Suprapubic skin (tissue), 4 donors: ENCODE measurements at places on chromosomes 6 and 20. TPM values are rescaled to one million over a fixed set of nuclear protein-coding genes. Genes with fewer than 3 reads are reported as not detected.

Gene IRF4
- 17.3 TPM for total RNA-seq

Gene B3GAT2
- not detected for total RNA-seq

Gene GGTLC1
- not detected for total RNA-seq

DNA sequence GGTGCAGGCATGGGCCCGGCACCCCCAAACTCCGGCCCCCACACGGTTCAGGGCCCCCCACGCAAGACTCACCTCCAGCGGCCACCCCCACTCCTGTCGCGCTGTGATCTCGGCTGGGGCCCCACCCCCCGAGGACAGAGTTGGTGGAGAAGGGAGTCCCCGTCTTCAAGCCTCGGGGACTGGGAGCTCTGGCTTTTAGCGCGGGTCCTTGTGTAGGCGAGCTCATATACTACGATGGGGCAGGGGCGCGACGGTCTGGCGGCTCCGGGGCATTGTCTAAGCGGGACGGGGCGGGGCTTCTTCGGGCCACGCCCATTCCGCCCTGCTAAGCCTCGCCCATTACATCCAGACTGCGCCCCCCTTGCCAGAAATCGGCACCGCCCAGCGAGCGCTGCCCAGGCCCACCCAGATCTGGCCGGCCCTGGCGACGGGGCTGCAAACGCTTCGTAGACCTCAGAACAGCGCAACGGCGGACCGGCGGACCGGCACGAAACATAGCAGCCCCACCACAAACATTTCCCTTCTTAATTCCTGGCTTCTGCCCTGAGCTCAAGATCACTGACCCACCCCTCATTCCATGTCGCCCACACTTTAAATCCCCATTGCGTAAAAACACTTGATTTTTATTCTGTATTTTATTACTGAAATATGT is 1.0 kb upstream of the DDAH2 start:
- peak; percentile 96 for DNase-seq

GRCh38 chr6:3345836-3346235 is 87.1 kb downstream of the PSMG4 start:
- no peak for DNase-seq

DNA sequence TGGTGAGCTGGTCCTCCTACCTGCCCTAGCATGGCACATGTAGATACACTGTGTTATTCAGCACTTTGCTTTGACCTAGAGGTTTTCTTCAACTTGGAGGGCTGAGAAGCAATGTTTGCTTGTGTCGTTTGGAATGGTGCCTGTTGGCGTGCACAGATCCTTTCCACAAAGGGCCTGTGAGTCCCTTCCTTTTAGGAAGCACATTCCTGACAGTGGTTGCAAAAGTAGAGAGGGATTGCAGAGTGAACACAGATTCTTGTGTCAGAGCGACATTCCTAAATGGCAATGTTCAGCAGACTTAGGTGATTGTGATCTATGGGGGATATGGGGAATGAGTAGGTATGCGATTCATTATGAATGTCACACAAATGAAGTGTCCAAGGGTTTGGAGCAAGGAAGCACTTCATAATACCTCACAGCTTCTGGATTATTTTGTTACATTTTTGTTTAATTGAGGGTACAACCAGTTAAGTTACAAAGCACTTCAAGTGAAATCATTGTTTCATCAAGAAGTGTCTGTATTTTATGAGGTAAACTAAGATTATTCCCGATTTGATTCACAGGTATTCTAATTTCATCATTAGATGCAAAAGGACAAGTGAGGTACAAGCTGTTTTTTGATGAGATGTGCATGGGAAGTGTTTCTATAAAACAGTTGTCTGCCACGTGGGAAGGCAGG is 713 bp upstream of the RNF144B start:
- no peak for DNase-seq

- peak; percentile 40 for DNase-seq
Measured at GRCh38 chr6:167757821-167758220, 68.9 kb upstream of the AFDN start.

- no peak for DNase-seq
Measured at GRCh38 chr6:88013015-88013414, 34.6 kb upstream of the SPACA1 start.

GRCh38 chr20:40848096-40848495 is 159.1 kb upstream of the MAFB start:
- no peak for DNase-seq

DNA sequence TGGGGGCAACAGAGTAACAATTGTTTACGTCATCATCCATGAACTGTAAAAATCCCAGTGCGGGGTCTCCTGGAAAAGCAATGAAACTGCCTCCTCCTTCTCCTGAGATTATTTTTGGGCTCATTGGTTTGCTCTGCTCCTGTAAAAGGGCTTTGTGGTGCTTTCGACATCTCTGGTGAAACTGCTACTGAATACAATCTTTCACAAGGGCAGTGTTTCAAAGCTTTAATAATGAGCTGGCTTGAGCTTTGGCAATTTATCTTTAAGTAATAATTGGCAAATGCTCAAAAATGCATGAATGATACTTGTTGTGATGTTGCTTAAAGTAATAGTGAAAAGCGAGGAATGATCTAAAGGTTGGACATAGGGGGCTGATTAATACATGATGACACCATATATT is 43.5 kb upstream of the ENPP1 start:
- DNase-seq: no peak

- DNase-seq: no peak
Measured at GRCh38 chr20:54938707-54939106, 463.3 kb downstream of the DOK5 start.

GRCh38 chr6:150038202-150039062 is 13.1 kb upstream of the RAET1L start:
- DNase-seq: peak; percentile 61

DNA sequence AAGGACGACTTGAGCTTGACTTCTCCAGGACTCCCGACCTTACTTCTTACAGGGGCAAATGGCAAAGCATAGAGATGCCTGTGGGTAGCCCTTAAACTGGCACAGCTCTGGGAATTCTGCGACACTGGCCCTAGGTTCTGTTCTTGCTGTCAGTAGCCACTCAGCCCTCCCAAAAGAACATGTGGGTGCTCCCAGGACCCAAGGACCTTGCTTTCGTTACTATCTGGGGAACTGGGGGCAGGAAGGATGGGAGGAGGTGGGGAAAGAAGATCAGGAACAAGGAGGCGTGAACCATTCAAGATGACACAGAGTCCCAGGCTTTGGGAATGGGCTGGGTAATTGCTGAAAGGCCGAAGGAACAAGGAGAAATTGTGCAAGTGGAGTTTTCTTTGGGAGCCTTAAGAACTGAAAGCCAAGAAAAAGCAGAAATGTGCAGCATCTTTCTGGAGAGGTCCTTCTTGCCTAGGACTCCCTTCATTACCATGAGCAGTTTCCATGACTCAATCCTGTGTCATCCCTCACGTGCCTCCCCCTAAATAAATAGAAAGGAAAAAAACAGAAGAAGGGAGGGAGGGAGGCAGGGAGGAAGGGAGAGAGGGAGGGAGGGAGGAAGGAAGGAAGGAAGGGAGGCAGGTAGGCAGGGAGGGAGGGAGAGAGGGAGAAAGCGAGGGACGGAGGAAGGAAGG is 284.6 kb upstream of the FOXQ1 start:
- no peak for DNase-seq

GRCh38 chr6:87723170-87724078 is 21.4 kb upstream of the AKIRIN2 start:
- DNase-seq: no peak
